ENCODE measurements at places on chromosomes 6 and 20. TPM values are rescaled to one million over a fixed set of nuclear protein-coding genes. Genes with fewer than 3 reads are reported as not detected.

- peak; percentile 27 for DNase-seq
- H3K4me1 ChIP-seq, result no peaks in the 10 kb centered on the region
- H3K36me3 ChIP-seq, result no peaks in the 10 kb centered on the region
- no peak overlapping the region for H3K4me3 ChIP-seq
Measured at GRCh38 chr6:169171951-169172350, 81.7 kb downstream of the THBS2 start.

DNA sequence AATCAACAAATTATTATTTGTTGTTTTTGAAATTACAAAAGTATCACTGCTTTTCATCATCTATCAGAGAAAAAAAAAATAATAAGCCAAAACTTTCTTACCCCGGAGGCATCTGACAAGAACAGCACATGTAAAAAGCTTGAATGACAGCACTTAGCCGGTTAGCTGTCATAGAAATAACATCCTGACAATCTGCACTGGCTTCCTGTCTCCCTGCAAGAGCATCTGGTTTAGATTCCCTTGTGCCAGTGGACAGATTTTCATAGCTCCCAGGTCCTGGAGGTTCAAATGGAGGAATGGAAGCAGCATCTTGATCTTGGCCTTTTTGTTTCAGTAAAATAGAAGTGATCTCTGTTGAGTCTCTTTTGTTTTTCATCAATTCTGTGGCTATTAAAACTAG lies 74.8 kb downstream of the HACE1 start:
- no peak overlapping the region for H3K27ac ChIP-seq
- H3K27me3 ChIP-seq, result no peaks in the 10 kb centered on the region
- H3K4me3 ChIP-seq, result no peak overlapping the region
- H3K4me1 ChIP-seq, result no peaks in the 10 kb centered on the region
- H3K36me3 ChIP-seq, result peaks cover 4% of the 10 kb centered on the region
- no peak for DNase-seq

The BPIFB2 gene
- not detected for total RNA-seq

GRCh38 chr6:94052749-94053148 lies 633.4 kb upstream of the EPHA7 start:
- no peak overlapping the region for H3K27ac ChIP-seq
- no peaks in the 10 kb centered on the region for H3K4me1 ChIP-seq
- no peak overlapping the region for H3K4me3 ChIP-seq
- DNase-seq, result peak; percentile 1

The FRK gene
- 0.60 TPM for total RNA-seq

DNA sequence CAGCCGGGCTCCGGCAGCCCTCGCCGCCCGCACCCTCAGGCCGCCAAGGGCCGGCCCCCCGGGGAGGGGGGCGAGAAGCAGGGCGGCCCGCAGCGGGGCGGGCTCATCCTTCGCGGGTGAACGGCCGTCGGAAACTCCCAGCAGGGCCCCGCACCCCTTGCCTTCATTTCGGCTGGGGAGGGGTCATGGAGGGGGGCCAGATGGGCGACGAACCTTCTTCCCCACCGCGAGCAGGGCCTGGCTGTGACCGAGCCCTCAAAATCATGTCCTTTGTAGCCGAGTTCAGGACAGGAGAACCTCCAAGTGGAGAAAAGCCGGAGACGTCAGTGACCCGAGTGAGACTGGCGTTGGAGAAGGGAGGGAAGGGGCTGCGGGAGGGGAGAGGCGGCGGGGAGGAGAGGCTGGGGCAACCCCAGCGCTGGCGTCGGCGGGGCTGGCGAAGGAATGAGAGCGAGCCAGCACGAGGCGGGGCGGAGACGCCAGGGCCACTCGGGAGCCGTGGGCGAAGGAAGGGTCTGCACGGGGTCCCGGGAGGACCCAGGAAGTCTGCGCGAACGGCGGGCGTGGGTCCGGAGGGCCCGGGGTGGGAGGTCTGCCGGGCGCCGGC lies 571 bp upstream of the FOXC1 start:
- peak overlapping the region; percentile 51 for H3K4me3 ChIP-seq
- peak; percentile 56 for DNase-seq
- H3K27me3 ChIP-seq, result peaks cover 91% of the 10 kb centered on the region
- H3K27ac ChIP-seq, result no peak overlapping the region
- H3K36me3 ChIP-seq, result no peaks in the 10 kb centered on the region

Data from cardiac muscle cell (in vitro differentiated cells and primary cell).